Thymus (tissue), 14 donors: ENCODE measurements at places on chromosomes 2 and 18. TPM values are rescaled to one million over a fixed set of nuclear protein-coding genes. Genes with fewer than 3 reads are reported as not detected.

Gene CARF
- total RNA-seq, result 14.1 TPM

Gene POTEJ
- total RNA-seq, result 0.09 TPM

Gene SSB
- 98.1 TPM for total RNA-seq

Gene DNAJC5G
- total RNA-seq, result not detected

Gene CYB5A
- 52.9 TPM for total RNA-seq

Gene RUFY4
- total RNA-seq, result 2.6 TPM

DNA sequence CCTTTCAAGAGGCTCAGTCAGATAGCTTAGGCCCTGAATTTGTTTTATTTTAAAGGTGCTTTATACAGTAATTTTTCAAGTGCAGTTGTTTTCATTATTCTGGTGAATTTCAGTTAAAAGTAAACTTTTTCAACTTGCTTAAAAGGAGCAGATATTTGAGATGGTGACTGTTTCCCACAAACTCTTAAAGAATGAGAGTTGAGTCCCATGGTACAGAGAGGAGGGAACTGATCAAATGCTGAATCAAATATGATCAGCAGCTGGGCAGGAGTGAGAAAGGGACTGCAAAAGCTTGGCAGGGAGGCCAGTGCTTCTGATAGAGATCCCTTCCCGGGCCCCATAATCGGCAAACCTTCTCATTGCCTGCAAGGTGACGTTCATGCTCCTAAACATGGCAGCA is 91.2 kb downstream of the KCNS3 start:
- H3K27ac ChIP-seq, result no peak overlapping the region
- no peaks in the 10 kb centered on the region for H3K36me3 ChIP-seq

DNA sequence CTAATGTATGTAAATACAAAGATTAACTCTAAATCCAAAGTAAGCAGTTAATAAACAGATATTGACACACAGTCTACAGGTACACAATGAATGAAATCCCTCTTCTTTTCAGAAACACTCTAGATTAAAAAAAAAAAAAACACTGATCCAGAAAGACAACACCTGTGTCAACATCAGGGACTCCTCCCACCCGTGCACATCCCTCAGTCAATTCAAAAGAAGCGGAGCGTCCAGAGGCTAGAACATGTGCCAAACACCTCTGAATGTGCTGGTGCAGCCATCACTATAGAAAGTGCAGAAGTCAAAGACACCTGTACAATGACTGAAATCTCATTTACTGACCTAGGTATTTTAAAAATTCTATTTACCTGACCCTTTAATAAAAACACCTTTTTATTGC is 622.6 kb upstream of the ID2 start:
- no peak overlapping the region for H3K27ac ChIP-seq
- H3K4me1 ChIP-seq, result no peaks in the 10 kb centered on the region
- H3K27me3 ChIP-seq, result no peaks in the 10 kb centered on the region
- no peak for DNase-seq

- peaks cover 68% of the 10 kb centered on the region for H3K27me3 ChIP-seq
- no peak overlapping the region for H3K27ac ChIP-seq
- no peaks in the 10 kb centered on the region for H3K4me1 ChIP-seq
- H3K36me3 ChIP-seq, result no peaks in the 10 kb centered on the region
These were observed 4.6 kb upstream of the SPEG start for GRCh38 chr2:219429958-219430606.

GRCh38 chr2:24152413-24153197 is 22.2 kb upstream of the FAM228A start:
- H3K4me1 ChIP-seq, result no peaks in the 10 kb centered on the region
- no peaks in the 10 kb centered on the region for H3K36me3 ChIP-seq
- no peak overlapping the region for H3K27ac ChIP-seq
- no peaks in the 10 kb centered on the region for H3K27me3 ChIP-seq
- no peak overlapping the region for H3K4me3 ChIP-seq
- DNase-seq, result no peak

DNA sequence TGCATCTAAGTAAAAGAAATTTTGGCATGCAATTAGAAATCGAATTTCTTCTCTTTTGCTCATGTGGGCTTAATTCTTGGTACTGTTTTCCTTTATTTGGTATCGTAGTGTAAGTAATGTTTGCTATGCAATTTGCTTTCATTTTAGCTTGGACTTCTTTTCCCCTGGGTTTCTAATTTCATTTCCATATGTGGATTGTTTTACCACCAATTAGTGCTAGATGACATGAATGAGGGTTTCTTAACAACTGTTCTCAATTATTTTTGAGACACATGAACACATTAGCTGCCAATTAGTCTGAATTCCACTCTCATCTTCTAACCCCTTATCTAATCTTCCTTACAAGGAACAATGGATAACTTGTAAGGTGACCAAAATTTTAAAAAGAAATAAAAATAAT is 1047.2 kb upstream of the PIK3C3 start:
- no peaks in the 10 kb centered on the region for H3K36me3 ChIP-seq
- no peak overlapping the region for H3K27ac ChIP-seq
- DNase-seq, result no peak

GRCh38 chr2:238077292-238077691 is 16.5 kb downstream of the SCLY start:
- H3K4me3 ChIP-seq, result no peak overlapping the region
- DNase-seq, result no peak
- peaks cover 34% of the 10 kb centered on the region for H3K36me3 ChIP-seq
- no peaks in the 10 kb centered on the region for H3K27me3 ChIP-seq

DNA sequence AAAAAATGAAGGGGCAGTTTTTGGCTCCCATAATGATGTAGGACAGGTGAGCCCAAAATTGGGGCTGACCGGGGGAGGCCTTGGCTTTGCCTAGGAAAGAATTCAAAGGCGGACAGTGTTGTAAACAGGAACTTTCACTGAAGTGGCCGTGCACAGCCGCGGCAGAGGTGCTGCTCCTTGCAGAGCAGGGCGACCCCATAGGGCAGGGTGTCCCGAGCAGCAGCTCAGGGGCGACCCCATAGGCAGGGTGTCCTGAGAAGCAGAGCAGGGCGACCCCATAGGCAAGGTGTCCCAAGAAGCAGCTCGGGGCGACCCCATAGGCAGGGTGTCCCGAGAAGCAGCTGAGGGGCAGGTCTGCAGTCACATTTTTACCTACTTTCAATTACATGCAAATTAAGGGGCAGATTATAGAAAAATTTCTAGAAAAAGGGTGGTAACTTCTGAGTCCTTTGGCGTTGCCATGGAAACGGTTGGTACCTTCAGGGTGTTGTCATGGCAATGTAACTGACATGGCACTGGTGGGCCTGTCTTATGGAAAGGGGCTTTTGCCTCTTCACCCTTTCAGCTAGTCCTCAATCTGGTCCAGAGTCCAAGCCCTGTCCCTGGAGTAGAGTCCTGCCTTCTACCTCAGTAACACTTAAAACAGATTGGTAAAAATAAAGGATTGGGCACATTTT is 134.5 kb downstream of the FBXO15 start:
- H3K27ac ChIP-seq, result no peak overlapping the region
- no peaks in the 10 kb centered on the region for H3K27me3 ChIP-seq
- no peak overlapping the region for H3K4me3 ChIP-seq
- H3K36me3 ChIP-seq, result no peaks in the 10 kb centered on the region
- no peak for DNase-seq
- no peaks in the 10 kb centered on the region for H3K4me1 ChIP-seq

GRCh38 chr18:79789091-79789891 is 8.4 kb upstream of the KCNG2 start:
- H3K4me3 ChIP-seq, result no peak overlapping the region
- no peaks in the 10 kb centered on the region for H3K4me1 ChIP-seq
- H3K36me3 ChIP-seq, result no peaks in the 10 kb centered on the region

DNA sequence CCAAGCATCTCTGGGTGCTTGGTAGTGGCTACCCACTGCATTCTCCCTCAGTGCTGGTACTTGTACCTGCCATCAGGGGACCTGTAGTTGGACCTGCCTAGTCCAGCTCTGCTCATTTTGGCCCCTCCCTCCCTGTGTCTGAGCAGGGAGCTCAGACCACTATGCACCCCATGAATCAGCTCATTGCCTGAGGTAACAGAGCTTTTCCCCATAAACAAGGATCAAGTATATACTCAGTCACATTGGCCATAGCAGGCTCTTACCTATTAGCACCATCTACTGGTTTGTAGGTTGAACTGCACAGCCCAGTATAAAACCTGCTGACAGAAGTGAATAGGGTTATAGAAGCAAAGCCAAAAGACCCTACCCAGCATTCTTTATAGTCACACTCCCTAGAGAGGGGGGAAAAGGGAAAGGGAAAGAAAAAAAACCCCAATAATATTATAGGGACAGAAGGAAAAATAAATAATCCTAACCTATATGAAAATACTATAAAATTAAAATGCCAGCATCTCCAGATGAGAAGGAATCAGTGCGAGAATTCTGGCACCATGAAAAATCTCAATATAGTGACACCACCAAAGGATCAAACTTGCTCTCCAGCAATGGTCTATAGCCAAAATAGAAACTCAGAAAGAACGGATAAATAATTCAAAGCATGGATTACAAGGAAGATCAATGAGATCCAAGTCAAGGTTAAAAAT is 6.9 kb upstream of the FLACC1 start:
- H3K36me3 ChIP-seq, result peaks cover 5% of the 10 kb centered on the region
- no peaks in the 10 kb centered on the region for H3K27me3 ChIP-seq
- no peaks in the 10 kb centered on the region for H3K4me1 ChIP-seq
- peak; percentile 39 for DNase-seq
- no peak overlapping the region for H3K27ac ChIP-seq
- H3K4me3 ChIP-seq, result no peak overlapping the region

DNA sequence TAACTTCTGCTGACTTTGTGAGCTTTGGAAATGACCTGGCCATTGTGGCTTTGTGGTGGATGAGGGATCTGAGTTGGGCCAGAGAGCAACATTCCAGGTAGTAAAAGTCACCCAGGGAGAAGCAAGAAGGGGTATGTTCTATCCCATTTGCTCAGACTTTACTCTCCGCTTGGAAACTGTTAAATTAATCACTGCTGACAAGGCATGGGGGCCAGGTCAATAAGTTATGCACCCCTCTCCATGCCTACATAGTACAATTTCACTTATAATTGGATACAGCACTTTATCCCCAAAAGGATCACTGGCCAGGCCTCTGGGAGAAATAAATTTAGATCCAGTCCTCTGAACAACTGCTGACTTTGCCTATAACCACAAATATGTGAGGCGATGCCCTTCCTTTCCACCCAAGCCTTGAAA is 92.1 kb downstream of the RPRM start:
- no peak overlapping the region for H3K4me3 ChIP-seq
- H3K36me3 ChIP-seq, result no peaks in the 10 kb centered on the region
- H3K27ac ChIP-seq, result no peak overlapping the region
- no peak for DNase-seq
- H3K4me1 ChIP-seq, result no peaks in the 10 kb centered on the region
- H3K27me3 ChIP-seq, result no peaks in the 10 kb centered on the region

DNA sequence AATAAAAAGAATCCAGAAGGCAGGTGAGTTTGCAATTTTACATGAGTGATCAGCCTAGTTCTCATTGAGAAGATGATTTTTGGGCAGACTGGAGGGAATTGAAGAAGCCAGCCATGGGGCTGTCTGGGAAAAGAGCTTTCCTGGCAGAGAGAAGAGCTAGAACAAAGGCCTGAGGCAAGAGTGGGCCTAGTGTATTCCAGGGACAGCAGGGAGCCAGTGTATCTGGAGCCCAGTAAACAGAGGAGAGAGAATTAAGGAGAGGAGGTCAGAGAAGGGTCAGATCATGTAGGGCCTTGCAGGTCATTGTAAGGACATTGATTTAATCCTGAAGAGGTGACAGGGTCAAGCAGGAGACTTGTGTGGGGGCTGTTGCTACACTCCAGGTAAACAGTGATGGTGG is 195.8 kb downstream of the SATB2 start:
- H3K4me3 ChIP-seq, result no peak overlapping the region
- H3K36me3 ChIP-seq, result no peaks in the 10 kb centered on the region
- no peak overlapping the region for H3K27ac ChIP-seq
- no peaks in the 10 kb centered on the region for H3K27me3 ChIP-seq
- no peak for DNase-seq

DNA sequence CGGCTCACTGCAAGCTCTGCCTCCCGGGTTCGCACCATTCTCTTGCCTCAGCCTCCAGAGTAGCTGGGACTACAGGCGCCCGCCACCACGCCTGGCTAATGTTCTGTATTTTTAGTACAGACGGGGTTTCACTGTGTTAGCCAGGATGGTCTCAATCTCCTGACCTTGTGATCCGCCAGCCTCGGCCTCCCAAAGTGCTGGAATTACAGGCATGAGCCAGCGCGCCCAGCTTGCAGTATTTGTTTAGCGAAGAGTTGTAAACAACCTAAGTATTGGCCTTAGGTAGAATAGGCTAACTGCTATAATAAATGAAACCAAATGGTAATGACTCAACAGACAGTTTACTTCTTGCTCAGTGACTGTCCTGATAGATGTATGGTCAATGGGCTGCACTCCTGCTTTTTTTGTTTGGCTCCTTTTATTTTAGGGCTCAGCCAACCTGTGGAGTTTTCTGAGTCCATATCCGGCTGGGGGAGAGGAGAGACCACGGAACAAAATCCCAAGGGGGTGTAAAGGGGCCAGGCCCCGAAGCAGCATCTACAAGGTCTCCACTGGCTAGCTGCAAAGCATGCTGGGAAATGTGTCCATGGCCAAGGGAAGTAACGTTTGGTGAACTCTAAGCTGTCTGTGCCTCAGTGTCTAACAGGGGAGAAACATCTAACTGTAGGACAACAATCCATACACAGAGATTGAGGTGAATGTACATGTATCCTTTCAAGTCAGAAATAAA is 841.0 kb upstream of the ID2 start:
- H3K4me1 ChIP-seq, result no peaks in the 10 kb centered on the region
- no peak overlapping the region for H3K4me3 ChIP-seq
- no peaks in the 10 kb centered on the region for H3K36me3 ChIP-seq
- no peaks in the 10 kb centered on the region for H3K27me3 ChIP-seq
- DNase-seq, result no peak
- no peak overlapping the region for H3K27ac ChIP-seq

DNA sequence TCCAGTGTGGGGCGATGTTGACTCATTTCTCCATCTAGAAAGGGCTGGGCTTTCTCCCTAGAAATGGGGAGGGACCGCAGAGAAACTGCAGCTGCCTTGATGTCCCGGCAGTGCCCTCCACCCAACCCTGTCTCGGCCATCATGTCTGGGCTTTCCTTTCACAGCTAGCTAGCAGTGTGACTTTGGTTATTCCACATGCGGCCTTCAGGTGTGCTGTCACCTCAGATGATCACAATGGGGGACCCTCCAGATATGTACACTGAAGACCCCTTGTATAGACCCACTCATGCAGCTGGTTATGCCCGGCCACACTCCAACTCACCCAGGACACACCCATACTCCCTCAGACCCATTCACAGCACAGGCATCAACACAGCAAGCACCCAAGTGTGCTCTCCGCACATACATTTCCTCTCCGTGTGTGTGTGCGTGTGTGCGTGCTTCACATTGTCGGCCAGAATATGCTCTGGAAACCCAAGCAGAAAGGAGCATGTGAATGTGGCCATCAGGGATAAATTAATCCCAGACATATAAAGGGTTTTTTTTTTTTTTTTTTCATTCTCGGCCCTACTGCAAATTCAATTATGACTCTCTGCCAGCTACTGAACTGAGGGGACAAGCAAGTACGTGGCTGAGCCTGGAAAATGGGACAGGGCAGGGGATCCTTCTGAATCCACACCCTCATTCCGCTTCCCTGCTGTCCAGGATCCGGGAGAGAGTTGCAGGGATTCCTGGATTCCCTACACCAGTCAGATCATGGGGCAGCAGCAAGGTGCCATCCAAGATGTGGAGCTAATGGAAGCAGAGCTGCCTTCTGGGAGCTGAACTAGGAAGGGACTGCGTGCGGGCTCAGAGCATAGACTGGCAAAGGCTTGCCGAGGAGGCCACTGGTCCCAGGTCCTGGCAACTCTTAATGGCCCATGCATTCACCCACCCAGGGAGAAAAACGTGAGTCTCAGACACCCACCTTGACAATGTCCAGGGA is 240.2 kb downstream of the DYSF start:
- DNase-seq, result no peak
- no peak overlapping the region for H3K4me3 ChIP-seq
- no peaks in the 10 kb centered on the region for H3K4me1 ChIP-seq

GRCh38 chr2:193517615-193518014 is 1322.9 kb upstream of the TMEFF2 start:
- H3K27ac ChIP-seq, result no peak overlapping the region
- H3K36me3 ChIP-seq, result no peaks in the 10 kb centered on the region
- H3K27me3 ChIP-seq, result no peaks in the 10 kb centered on the region
